ENCODE measurements at places on chromosomes 2 and 18.
A peak's percentile ranks its signal among the peaks of the same experiment; 100 is the strongest.

GRCh38 chr2:72932045-72932740 is 14.9 kb downstream of the EMX1 start:
- DNase-seq = no peak

DNA sequence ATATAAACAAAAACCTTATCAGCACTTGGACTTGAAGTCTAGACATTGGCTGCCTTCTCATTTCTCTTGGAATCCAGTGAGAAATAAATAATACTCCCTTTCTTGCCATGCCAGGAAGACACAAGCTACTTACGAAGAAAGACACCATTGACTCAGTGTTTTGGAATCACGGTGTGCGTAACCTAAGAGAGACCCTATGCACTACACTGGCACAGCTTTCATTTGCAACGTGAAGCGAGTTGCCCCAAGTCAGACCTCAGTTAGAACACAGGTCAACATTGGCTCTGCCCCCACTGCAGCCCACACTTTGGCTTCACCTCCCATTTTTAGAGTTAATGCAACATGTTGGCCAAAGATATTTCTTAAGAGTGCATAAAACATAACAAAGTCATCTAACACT is 54.2 kb downstream of the PIEZO2 start:
- DNase-seq = no peak

DNA sequence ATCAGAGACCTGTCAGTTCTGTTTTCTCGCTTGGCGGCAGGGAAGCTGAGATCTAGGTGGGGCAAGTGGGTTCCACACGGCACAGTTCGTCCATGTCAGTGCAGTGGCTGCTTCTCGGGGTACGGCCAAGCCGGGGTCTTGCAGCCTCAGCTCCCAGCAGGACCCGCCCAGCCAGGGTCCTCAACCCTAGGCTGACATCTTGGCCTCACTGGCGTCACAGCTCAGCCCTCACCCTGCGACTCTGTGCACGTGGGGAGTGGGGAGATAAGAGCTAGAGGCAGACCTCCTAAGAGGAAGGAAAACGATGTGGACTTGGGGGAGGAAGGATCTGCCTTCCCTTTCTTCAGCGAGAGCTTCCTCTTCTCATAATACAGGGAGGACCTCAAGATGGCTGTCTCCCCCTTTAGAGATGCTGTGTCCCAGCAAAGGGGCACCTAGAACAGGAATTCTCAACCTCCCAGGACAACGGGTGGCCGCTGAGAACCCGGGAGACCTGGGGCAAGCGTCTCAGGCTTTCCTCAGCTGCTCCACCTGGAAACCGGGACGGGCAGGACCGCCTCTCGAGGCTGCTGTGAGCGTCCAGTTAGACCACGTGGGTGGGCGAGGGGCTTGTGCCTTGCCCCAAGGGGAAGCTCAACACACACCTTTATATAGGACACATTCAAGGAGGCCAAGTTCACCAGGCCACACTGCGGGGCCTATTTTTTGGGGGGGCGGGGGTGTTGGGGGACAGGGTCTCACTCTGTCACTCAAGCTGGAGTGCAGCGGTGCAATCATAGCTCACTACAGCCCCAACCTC is 23.5 kb upstream of the KLF11 start:
- no peak for DNase-seq

GRCh38 chr18:79343567-79344207 is 52.0 kb upstream of the NFATC1 start:
- DNase-seq = no peak

GRCh38 chr2:134564549-134564948 is 154.3 kb downstream of the TMEM163 start:
- no peak for DNase-seq

DNA sequence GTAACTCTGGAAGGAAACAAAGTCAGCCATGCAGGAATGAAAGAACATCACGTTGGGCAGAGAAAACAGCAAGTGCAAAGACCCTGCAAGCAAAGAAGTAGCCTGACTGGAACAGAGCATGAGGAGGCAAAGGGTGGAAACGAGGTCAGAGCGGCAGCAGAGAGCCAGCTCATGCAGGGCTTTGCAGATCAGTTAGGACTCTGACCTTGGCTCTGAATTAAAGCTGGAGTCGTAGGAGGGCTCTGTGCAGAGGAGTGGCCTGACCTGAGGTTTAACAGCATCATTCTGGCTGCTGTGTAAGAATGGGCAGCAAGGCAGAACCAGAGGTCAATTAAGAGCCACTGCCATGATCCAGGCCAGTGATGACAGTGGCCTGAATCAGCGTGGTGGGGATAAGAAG is 220.7 kb downstream of the PRKCE start:
- DNase-seq = no peak

- DNase-seq = no peak
These were observed 47.8 kb upstream of the FZD7 start for GRCh38 chr2:201985728-201986462.

DNA sequence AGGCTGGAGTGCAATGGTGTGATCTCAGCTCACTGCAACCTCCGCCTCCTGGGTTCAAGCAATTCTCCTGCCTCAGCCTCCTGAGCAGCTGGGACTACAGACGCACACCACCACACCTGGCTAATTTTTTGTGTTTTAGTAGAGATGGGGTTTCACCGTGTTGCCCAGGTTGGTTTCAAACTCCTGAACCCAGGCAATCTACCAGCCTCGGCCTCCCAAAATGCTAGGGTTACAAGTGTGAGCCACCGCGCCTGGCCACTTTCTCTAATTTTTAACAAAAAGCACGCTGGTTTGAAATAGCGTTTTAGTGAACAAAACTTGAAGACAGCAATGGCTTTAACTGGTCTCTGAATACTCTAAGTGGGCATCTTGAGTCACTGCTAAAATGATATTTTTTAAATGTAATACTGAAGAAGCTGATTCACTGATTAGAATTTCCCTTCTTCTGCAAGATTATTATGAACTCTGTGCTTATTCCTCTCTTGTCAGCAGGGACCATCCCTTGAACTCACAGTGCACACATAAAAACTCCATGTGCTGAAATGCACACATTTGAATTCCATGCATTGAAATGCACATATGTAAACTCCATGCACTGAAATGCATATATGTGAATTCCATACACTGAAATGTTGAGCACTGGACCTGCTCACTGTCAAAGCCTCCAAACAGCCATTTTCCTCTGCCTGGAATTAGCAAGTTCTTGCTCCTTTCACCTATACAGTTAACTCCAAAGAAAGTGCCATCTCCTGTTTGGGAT is 1411.5 kb upstream of the ACVR2A start:
- no peak for DNase-seq

GRCh38 chr2:5521461-5521860 is 170.7 kb upstream of the SOX11 start:
- DNase-seq = no peak

DNA sequence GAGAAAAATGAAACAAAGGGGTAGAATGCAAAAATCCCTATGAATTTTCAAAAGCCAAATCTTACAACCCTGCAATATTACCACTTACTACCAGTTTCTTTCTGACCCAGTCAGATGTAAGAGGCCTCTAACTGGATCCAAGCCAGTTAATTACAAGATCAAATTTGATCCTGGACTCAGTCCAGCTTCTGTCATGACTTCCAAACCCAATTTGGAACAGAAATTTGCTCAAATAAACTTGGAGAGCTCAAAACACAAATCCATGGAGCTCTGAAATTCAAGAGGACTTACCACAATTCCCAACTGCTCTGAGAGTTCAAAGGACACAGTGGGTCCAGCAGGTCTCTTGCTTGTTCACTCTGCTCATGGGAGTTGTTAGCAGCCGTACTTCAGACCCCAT is 1271.7 kb upstream of the SLC39A10 start:
- DNase-seq = no peak

DNA sequence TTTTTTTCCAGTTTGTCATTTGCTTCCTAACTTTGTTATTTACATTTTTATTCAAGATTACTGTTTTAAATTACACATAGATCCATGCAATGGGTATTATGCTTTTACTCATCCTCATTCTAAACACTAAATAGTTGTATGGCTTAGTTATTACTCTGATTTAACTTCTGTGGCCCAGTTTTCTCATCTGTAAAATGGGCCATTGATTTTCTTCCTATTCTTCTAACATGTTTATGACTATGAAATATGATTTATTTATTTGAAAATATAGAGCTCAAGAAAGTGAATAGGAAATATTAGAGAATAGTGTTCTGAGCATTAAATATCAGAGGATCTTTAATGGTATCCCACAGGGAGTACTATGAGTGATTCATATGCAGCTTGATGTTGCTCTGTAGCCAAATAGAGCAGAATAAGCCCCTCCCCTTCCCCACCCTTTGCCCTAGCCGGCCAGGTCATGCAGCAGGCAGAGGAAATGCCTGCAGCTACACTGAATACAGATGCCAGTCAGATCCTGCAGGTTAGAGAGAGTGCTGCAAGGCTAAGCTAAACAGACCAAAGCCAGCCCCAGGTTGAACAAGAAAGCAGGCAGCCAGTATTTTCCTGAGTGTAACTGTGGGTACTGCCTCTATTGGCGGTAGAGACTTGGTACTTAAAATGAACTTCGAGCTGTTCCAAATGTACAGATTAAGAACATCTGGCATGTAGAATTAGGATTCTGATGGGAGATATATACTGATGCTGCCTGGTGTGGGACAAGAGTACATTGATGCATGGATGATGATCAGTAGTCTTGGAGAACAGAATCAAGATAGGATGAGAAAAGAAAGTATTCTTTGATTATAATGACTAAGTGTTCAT is 11.7 kb upstream of the ACYP2 start:
- peak; percentile 51 for DNase-seq

GRCh38 chr2:41966431-41966893 is 81.4 kb upstream of the PKDCC start:
- DNase-seq = no peak

DNA sequence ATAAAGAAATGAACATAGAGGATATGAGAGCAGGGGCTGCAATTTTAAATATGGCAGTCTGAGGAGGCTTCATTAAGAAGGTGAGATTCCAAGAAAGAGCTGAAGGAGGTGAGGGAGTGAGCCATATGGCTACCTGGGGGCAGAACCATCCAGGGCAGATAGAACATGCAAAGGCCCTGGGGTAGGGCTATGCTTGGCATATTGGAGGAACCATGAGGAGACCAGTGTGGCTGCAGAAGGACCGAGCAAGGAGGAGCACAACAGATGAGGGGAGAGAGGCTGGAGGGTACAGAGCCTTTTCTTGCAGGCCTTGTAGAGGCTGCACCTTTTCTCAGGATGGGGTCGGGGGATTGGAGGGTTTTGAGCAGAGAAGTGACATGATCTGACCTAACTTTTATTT is 69.5 kb upstream of the GATA6 start:
- no peak for DNase-seq

DNA sequence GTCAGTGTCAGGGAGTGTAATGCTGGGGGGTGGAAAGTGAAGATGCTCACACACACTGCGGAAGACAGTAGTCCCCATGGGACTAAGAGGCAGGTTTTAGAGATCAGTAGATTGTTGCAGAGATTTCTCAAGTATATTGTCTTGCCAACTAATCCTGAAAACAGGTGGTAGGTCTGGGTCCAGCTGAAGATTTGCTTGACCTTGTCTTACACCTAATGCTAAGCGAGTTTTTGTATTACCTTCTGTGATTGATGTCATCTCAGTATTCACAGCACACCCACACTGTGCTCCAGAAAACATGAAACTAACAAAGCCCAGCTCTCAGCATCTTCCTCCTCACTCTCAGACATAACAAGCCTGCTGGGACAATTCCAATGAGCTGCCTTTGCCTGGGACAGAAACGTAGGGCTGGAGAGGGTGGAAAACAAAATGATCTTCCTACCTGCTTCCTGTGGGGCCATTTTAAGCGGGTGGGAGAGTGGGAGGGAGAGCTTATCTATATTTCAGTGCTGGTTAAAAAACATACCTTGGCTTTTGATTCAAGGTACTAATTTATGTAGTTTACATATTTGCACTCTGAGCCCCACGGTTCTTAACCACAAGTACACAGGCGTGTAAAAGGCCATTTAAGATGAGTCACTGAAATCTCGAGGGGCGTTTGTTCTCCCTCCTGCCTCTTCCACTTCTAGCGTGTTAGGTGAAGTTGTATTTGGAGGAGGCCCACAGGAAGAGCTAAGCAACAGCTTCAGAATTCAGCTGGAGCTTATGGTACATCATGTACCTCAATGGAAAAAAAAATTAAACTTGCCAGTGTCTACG is 23.1 kb upstream of the RBMS1 start:
- DNase-seq = peak; percentile 11

GRCh38 chr18:36811430-36811829 is 17.4 kb downstream of the TPGS2 start:
- no peak for DNase-seq

DNA sequence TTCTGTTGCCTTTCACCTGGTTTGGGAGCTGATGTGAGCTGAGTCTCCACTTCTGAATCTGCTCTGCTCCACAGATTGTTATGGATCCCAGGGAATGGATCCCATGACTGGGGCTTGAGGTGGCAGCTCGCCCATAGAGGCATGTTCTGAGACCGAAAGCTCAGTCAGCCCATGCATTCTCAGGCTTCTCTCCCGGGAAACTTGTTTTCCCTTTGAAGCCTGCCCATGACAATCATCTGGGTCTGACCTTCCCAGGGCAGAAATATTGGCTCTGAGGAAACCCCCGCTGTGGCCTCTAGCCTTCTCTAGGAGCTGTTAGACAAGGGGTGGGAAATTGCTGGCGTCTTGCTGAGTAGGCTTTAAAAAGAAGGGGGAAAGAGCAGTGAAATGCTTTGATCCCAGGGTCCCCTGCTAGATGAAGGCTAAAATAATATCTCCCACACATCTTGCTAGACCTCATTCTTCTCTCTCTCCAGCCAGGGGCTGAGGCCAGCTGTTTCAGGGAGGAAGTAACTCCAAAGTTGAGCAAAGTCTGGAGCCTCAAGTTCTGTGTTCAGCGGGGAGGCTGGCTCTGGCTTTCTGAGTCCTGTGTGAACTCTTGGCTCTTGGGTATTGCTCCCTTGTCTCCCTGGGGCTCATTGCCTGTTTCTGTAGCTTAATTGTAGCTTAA is 2.0 kb downstream of the VAMP8 start:
- no peak for DNase-seq

DNA sequence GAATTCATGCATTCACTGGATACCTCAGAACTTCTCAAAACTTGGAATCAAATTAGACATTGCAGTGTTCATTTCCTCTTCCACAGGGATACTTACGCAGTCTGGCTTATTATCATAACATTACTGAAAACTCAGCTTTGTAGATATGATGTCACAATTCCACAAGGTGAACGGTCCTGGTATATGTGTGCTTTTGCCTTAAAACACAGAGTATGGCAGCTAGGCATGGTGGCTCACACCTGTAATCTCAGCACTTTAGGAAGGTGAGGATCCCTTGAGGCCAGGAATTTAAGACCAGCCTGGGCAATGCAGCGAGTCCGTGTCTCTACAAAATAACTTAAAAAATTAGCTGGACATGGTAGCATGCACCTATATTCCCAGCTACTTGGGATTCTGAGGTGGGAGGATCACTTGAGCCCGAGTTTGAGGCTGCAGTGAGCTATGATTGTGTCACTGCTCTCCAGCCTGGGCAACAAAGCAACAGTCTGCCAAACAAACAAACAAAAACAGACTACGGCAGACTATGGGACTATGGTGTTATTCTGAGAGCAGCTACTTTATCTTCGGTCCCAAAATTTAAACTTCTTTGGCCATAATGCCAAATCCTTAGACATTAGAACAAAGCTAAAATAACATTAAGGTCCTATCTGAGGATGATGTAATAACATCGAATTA is 1191.9 kb upstream of the SLC39A10 start:
- DNase-seq = no peak

Data from CD4-positive, alpha-beta T cell treated with Interleukin-4 for 4 hours (primary cell).